ENCODE measurements at places on chromosomes 4 and X.

- no peak for DNase-seq
These were observed 632.4 kb upstream of the ZFP42 start for GRCh38 chr4:187362937-187363857.

DNA sequence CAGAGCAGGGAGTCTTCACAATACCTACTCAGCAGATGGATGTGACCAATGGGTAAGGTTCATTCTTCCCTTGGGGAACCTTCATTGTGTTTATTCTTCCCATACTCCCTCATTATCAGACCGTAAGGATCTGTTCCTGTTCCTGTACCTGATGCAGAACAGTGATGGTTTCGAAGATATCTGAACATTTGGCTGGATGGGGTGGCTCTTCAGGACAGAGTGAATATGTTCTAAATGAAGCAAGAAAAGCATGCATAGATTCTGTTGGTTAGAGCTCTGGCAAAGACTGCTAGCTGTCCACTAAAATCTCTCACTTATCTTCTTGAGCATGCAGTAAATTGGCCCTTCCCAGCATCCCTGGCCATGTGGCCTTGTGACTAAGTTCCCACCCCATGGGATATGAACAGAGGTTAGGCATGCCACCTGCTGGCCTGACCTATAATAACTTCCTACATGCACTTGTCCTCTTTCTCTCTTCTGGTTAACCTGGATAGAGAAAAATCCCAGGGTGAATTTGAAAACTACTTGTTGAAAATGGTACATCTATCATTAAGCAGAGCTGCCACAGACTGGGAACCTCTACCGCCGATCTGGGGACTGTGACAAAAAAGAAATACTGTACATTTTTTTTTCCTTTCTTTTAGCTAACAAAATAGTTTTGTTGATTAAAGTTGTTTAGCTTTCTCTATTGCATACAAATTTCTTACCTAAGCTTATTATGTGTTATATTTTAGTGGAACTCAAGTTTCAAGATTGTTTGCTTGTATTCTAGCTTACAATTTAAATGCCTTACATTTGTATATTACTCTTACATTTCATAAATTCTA lies 60.0 kb upstream of the BANK1 start:
- DNase-seq: peak; percentile 62

- no peak for DNase-seq
These were observed 12.7 kb downstream of the GUCY1A1 start for GRCh38 chr4:155679343-155679742.

- no peak for DNase-seq
These were observed 1596.9 kb downstream of the RPA4 start for GRCh38 chrX:98480606-98481005.

GRCh38 chr4:21290562-21290961 lies 590.3 kb downstream of the PACRGL start:
- no peak for DNase-seq

- no peak for DNase-seq
These were observed 3.2 kb upstream of the ASMTL start for GRCh38 chrX:1455948-1456280.

- no peak for DNase-seq
These were observed 24.0 kb downstream of the CEP44 start for GRCh38 chr4:174307694-174308093.

- DNase-seq: peak; percentile 15
These were observed 717.6 kb upstream of the TENM3 start for GRCh38 chr4:181525634-181526033.

DNA sequence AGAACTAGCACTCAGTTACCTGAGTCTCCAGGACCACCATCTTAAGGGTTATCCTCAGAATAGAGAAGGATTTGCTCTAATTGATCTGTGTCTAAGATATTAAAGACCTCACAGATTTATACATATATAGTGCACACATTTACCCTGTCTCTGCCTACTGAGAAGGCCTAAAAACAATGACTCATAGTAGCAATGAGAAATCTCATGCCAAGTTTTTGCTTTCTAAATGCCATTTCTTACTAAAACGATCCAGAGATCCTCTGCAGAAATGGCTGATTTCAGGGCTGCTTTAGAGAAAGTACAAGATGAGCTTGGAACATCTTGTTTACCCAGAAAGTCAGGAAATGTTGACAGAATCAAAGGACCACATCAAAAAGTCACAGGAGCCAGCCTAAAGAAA lies 79.1 kb upstream of the INPP4B start:
- DNase-seq: no peak

DNA sequence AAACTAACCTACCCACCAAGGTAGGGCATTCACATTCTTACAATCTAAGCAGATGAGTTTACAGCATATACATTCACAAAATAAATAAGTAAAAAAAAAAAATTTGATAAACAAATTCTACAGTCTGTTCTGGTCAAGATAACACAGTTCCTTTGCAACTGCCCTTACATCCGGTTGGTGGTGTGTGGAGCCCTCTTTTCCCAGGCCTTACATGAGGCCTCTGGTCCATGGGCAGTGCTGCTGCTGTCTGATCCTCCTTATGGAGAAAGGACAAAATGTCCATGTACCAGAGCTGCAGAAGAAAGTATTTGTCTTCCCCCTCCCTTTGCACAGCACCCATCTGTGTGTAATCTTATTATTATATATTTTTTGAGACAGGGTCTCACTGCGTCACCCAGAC lies 2.2 kb upstream of the SEPTIN11 start:
- no peak for DNase-seq

GRCh38 chr4:40283413-40283812 lies 51.7 kb upstream of the CHRNA9 start:
- DNase-seq: no peak

DNA sequence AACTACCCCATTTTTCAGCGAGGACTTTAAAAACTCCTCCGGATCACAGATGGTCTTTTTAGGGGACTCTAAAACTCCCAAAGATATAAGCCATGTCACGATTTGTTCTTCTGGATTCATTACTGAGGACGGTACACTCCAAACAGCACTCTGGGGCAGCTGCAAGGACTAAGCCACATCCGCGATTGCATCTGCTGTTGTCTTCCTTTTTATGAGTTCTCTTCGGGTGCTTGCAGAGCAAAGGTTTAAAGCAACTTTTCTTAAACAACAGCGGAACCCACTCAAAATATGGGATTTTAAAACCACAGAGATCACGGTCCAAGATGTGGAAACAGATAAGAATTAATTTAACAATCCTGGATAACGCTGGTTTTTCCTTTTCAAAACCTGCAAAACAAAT lies at the start of gene ARHGEF6:
Gene ARHGEF6 (minus strand): TSS at position 170 of the 400 bp plus-strand sequence. CDS start 50 bp downstream, at position 120.
- DNase-seq: peak; percentile 43

DNA sequence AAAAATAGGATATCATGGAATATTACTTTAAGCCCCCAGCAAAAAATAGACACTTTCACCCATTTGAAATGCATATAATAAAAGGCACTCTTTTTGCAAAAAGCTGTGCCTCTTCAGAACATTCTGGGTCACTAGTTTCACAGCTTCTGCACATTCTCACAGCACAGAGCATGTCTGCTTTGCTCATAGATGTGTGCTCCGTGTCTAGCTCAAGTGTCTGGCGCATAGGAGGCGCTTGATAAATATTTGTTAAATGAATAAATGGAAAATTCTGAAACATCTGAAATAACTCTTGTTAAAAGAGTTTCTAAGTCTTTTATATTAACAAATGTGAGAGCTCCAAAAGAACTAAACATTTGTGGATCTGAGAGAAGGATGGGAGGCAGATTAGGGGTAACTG lies 275.2 kb downstream of the PTTG2 start:
- DNase-seq: no peak

DNA sequence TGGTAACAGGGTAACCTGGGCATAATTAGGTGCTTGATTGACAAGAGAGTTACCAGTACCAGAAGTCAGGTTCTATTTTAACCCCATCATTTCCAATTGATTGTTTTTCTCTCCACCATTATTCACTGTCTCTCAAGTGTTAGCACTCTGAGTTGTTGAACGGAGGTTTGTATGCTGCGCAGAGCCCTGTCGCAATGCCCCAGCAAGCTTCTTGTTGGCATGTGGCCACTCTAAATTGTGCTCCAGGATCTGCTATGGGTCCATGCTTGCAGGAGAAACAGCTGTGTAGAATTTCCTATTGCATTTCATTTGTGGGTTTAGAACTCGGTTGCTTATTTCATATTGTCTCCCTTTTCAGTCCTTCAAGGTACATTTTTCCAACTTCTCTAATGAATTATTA lies 98.2 kb downstream of the KLHL8 start:
- DNase-seq: no peak

DNA sequence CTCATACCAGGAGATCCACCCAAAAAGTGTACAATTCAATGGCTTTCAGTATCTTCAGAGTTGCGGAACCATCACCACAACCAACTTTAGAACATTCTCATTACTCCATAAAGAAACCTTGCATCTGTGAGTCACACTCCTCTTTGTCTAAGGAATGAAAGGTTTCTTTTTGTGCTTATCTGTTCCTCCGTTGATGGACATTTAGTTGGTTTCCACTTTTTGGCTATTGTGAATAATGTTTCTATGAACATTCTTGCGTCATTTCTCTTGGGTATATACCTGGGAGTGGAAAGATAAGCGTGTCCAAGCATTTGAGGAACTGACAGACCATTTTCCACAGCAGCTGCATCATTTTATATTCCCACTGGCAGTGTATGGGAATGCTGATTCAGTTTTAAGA lies 10.6 kb downstream of the FAM184B start:
- DNase-seq: no peak

- DNase-seq: no peak
These were observed 11.1 kb downstream of the FABP2 start for GRCh38 chr4:119310826-119311225.

- no peak for DNase-seq
These were observed 83.2 kb downstream of the GPAT3 start for GRCh38 chr4:83618991-83619645.

- DNase-seq: no peak
These were observed 41.4 kb downstream of the JADE3 start for GRCh38 chrX:46953597-46953996.

GRCh38 chr4:7922466-7922865 lies 17.2 kb downstream of the AFAP1 start:
- no peak for DNase-seq

DNA sequence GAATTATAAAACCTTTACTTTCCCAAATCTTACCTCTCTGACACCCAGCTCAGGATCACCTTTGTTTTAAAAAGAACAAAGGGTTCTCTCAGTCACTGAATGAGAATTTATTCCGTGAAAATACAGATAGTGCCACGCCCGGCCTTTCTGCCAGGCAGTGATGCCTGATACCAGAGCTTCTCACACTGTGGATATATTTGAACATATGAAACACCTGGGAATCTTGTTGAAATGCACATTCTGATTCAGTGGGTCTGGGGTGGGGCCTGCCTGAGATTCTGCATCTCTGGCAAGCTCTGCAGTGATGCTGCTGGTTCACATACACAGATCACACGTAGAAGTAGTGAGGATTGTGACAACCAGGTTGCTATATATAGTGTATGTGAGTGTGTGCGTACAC lies 46.0 kb downstream of the ELOVL6 start:
- no peak for DNase-seq

DNA sequence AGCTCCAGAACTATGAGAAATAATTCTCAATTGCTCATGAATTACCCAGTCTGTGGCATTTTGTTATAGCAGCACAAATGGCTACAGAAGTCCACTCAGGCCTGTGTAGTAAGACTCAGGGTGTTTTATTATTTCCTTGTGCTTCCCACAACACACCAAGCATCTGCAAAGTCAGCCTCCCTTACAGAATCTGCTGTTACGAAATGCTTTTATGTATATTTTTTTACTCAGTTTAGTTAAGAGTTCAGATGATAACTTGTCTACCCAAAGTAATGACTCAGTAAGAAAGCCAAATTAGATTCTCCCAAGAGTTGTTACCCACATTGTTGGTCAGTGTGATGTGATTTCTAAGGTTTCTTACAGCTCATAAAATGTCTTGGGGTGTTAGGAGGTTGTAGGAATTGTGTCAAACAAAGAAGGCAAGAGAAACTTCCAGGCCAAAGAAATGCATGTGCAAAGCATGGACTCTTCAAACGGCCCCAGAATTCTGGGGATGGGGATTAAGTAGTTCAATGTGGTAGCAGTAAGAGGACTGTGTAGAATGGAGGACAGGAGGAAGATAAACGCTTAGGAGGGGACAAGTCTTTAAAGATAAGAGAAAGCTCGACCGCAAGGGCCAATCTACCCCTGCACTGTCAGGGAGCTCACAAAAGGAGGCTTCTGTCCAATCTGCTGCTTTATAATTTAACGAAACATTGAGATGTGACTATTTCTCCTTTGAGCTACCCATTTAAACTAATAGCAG lies 35.4 kb upstream of the TMEM184C start:
- DNase-seq: no peak

DNA sequence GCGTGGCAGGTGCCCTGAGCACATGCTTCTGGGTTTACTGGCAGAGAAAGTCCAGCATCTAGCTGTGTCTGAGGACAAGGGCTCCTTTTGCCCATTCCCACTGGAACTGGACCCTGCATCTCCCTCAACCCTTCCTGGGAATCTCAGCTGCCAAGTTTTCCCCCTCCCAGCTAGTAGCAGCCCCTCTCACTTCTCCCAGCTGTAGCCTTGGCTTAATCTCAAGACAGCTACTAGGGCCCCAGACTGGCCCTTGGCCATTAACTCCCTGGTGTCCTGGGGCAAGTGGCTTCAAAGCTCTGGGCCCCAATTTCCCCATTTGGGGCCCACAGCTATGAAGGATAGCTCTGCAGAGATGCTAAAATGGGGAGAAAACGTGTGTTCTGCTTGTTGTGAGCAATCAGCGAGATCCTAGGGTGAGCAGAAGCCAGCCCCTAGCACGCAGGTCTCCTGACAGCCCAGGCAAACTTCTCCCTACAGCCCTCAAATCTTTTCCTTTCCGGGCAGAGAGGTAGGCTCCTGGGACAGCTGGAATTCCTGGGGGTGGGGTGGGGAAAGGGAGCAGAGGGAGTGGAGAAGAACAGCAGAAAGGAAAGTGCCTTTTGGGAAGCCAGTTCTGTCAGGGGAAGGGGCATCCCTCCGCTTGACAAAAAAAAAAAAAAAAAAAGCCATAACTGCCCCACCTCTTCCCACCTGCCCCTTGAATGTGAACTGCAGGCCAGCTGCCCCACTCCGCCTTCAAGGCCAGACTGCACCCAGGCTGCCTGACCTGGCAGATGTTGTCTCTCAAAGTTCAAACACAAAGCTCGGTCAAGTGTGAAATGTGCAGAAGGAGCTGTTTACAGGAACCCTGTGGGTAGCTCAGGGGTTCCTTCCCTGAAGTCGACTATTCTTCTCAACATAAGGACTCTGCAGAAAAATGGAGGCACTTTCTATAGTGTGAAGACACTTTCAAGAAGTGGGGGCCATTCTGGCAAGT lies 16.6 kb downstream of the FGD1 start:
- peak; percentile 93 for DNase-seq

- DNase-seq: no peak
These were observed 85.1 kb upstream of the AP1S2 start for GRCh38 chrX:15939737-15940136.

- DNase-seq: no peak
These were observed 213.0 kb downstream of the NKX6-1 start for GRCh38 chr4:84286048-84286447.

- no peak for DNase-seq
These were observed 109.3 kb downstream of the HMX1 start for GRCh38 chr4:8762356-8762755.

GRCh38 chrX:10102046-10102704 lies 54.6 kb upstream of the CLCN4 start:
- no peak for DNase-seq
